ENCODE measurements at places on chromosomes 16 and 17.

DNA sequence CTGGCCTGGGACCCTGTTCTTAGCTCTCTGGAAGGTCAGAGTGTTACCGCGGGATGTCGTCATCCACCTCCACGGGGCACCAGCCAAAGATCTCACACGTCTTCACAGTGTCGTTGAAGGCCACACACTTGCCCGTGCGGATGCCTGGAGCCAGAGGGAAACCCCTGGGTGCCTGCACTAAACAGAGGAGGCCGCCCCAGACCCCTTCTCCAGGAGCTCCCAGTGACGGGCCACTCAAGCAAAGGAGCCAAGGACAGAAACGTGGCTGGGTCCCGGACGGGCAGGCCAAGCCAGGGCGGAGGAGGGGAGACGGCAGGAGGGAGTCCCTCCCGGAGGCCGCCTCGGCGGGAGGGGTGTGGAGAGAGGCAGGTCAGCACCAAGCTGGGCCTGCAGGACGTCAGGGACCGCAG lies 11.0 kb upstream of the CAMKK1 start:
- no peak for DNase-seq

DNA sequence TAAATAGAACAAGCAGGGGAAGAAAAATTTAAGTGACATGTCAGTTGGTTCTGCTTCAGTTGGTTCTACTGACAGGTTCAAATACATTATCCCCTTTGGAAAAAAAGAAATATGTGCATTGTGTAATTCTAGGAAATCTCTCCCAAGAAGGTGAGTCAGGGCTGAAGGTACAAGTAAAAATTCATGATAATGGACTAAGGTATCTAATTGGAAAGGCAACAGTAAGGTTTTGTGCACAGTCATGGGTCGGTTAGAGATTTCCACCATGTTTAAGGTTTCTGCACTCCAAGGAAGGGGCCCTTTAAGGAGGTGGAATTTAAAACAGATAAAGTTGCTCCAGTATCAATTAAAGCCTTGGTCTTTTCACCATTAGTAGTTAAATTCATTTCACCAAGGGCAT lies 17.9 kb upstream of the B4GALNT2 start:
- DNase-seq: no peak

GRCh38 chr17:49180998-49181635 lies 29.3 kb downstream of the GNGT2 start:
- no peak for DNase-seq

DNA sequence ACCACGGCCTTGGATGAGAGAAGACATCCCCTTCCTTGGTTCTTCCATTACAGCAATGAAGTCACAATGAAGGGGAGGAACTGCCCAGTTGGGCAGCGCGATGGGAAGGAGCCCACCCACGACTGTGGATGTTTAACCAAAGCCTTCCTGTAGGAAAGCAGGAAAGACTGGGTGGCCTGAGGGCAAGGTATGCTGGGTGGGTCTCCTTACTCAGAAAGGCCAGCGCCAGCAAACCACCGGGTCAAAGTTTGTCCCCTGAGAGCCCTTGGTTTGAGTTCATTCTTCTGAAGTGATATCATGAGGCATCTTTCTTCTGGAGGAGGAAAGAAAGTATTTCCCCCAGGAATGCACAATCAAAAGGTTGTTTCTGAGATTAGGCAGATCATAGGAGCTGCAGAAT lies 105.2 kb downstream of the C16orf95 start:
- no peak for DNase-seq

- no peak for DNase-seq
Measured at GRCh38 chr16:64900517-64900916, 221.3 kb downstream of the CDH11 start.

- no peak for DNase-seq
Measured at GRCh38 chr16:12119562-12119961, 143.0 kb downstream of the SNX29 start.

DNA sequence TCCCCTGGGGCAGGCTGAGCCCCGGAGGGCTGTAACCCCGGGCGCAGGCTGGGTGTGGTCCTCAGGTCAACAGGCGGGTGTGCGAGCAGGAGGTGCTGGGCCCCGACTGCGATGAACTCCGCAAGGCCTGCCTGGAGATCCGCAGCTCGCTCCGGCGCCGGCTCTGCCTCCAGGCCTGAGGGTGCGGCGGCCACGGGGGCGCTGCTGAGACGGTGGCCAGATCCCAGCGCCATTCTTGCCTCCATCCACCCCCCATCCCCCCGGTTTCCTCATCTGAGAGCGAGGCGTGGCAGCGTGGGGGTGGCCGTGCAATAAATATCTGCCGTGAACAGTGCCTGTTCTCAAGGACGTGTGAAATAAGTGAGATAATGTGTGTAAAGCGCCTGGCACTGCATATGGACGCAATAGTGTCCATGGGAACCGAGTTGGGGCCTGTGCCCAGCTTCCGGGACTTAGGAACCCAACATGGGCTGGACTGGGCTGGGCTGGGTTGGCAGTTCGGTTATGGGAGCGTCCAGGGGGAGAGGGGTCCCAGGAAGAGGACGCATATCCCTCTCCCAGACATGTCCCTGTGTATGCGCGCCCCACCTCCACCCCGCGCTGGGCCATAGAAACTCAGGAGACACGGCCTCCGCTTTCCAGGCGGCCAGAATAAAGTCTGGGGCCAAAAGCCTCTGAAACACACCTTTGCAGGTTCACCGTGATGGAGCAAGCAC lies 15.0 kb downstream of the ZNF213 start:
- no peak for DNase-seq

- no peak for DNase-seq
Measured at GRCh38 chr16:55249936-55250335, 74.1 kb upstream of the IRX6 start.

DNA sequence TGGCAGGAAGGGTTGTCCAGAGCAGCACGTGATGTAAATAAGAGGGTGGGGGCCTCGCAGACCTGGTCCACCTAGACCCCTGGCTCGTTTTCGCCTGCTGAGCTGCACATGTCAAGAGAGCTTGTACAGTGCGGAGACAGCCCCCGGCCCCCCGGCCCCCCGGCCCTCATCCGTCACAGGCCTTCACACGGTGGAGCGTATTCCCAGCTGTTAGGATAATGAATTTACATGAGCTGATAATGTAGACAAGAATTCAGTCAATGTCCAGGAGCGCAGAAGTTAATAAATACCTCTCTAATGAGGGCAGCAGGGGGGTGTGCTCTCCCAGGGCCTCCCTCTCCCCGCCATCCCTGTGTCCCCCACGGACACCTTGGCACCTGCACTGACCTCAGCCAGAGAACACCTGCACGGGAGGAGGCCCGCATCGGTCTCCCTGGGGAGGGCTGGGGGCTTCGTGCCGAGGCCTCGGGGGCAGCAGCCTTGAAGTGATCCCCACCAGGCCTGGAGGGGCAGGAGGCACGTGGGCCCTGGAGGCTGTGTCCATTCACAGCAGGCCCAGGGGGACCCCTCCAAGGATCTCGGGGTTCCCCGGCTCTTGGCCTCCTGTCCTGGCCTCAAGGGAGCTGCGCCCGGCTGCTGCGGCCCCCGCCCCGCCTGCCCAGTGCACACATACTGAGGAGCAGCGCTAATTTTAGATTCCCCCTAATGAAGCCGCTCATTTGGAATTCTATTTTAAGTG lies 14.6 kb downstream of the GSE1 start:
- DNase-seq: no peak

DNA sequence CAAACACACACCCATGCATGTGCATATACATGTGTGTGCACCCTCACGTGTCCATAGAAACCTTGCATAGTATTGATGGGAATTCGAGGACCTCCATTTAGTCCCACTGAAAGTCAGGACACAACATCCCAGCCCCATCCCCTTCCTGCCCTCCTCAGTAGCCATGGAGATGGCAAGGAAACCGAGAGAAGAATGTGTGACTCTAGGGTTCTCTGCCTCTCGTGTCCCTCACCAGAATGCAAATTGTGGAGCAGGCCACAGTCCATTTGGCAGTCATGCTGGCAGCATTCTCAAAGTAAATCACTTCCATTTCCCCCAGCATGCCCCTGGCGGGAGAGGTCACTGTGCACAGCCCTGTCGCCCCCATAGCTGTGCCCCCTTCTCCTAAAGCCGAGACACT lies 141.1 kb downstream of the MSI2 start:
- no peak for DNase-seq

- DNase-seq: no peak
Measured at GRCh38 chr17:9446528-9446927, 129.1 kb downstream of the STX8 start.

DNA sequence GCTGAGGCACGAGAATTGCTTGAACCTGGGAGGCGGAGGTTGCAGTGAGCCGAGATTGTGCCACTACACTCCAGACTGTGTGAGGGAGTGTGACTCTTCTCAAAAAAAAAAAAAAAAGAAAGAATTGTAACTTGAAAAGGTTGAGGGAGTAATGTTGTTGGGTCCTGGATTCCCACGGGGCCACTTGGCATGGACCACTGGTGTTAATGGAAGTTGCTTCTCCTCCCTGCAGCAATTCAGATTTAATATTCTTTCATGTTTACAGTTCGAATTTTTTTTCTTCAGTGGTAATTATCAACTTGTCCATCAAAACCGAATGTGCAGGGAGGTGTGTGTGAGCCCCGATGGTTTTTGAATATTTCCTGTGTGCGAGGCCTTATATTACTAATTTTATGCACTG lies 7.2 kb downstream of the EPN2 start:
- no peak for DNase-seq

All from activated T-helper 1 cell treated with anti-CD3 and anti-CD28 coated beads, Interleukin-2, amount 50 U/mL, for 16 hours (primary cell).